ENCODE measurements at places on chromosomes 3 and 15.

- DNase-seq = no peak
Observed at GRCh38 chr3:14143271-14144225, 18.7 kb downstream of the TMEM43 start.

DNA sequence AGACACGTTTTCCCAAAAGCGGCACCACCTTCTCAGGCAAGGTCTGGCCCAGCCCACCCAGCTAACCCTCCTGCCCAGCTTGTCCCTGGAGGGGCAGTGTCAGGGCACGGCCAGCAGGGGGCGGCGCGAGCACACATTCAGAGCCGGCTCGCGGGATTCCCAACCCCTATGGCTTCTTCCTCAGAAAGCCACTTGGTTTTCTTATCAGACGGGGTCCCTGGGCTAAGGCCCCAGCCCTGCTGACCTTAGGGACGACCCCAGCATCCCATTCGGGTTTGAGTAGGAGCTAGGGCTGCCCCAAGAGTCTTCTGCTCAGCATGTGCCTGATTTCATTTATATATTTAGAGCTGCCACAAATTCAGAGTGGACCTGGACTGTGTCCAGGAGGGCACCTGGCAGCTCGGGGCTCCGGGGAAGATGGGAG is 14.5 kb downstream of the RLBP1 start:
- DNase-seq = peak; percentile 79

DNA sequence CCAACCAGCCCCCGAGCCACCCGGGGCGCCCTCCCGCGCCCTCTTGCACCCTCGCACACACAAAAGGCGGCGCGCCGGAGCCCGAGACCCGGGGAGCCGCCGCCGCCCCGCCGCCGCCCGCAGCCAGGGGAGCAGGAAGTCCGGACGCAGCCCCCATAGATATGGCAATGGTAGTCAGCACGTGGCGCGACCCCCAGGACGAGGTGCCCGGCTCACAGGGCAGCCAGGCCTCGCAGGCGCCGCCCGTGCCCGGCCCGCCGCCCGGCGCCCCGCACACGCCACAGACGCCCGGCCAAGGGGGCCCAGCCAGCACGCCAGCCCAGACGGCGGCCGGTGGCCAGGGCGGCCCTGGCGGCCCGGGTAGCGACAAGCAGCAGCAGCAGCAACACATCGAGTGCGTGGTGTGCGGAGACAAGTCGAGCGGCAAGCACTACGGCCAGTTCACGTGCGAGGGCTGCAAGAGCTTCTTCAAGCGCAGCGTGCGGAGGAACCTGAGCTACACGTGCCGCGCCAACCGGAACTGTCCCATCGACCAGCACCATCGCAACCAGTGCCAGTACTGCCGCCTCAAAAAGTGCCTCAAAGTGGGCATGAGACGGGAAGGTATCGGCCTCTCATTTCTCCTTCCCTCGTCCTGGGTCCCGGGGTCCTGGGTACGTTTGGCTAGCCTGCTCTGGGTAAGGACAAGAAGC is 1.6 kb downstream of the NR2F2 start:
- no peak for DNase-seq

- DNase-seq = no peak
Observed at GRCh38 chr3:101495552-101495951, 17.5 kb downstream of the SENP7 start.

- no peak for DNase-seq
Observed at GRCh38 chr3:110697961-110698360, 373.7 kb upstream of the NECTIN3 start.

DNA sequence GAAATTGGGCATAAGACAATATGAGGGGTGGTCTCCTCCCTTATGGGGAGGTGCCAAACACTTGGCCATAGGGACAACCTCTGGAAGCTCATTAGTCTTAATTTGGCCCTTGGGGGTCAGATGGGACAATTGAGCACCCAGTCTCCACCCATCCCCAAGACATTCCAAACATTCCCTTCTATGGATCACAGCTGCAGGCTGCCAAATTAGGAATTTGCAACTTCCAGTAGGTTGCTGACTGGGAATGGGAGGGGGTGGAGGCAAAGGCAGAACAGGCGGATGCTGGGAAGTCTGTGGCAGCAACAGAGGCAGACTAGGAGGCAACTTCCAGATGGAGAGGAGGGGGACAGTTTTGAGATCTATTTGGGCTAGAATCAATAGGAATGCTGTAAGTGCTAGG is 1.4 kb upstream of the PDHB start:
- no peak for DNase-seq

- no peak for DNase-seq
Observed at GRCh38 chr15:50365971-50366370, 11.0 kb upstream of the GABPB1 start.

- DNase-seq = no peak
Observed at GRCh38 chr3:160661660-160662059, 15.3 kb upstream of the ARL14 start.

GRCh38 chr3:184461219-184461618 is 81.4 kb downstream of the CHRD start:
- DNase-seq = no peak

GRCh38 chr15:64134345-64134829 is 17.1 kb upstream of the SNX22 start:
- DNase-seq = no peak

DNA sequence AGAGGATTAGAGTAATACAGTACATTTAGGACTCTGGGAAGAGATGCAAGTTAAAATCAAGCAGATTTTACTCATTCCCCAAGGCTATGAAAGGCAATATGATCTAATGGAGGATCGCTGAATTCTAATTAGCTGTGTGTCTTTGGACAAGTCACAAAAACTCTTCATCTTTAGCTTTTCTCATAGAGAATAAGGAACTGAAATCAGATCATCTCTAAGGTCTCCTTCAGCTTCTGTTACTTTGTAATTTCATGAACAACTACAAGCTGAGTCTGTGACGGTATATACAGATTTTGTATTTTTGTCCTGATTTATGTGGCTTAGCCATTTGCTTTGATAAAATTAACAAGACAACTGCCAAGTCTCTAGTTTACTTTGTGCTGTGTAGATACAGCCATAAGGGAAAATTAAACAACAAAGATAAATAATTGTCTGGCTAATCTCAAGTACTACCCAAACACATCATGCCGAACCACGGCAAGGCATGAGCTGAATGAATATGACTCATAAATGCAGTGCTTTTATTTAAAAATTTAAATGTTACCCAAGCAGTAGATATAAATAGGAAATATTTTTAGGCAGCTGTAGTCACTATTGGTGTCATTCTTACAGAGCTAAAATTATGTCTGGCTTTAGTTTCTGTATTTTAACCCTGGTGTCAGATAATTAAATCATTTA is 81.5 kb downstream of the GAP43 start:
- DNase-seq = no peak

- DNase-seq = no peak
Observed at GRCh38 chr3:100087198-100087597, 27.1 kb downstream of the FILIP1L start.

- no peak for DNase-seq
Observed at GRCh38 chr3:179398574-179399231, 51.2 kb downstream of the MFN1 start.

- DNase-seq = no peak
Observed at GRCh38 chr3:29649815-29650547, 369.1 kb downstream of the RBMS3 start.

DNA sequence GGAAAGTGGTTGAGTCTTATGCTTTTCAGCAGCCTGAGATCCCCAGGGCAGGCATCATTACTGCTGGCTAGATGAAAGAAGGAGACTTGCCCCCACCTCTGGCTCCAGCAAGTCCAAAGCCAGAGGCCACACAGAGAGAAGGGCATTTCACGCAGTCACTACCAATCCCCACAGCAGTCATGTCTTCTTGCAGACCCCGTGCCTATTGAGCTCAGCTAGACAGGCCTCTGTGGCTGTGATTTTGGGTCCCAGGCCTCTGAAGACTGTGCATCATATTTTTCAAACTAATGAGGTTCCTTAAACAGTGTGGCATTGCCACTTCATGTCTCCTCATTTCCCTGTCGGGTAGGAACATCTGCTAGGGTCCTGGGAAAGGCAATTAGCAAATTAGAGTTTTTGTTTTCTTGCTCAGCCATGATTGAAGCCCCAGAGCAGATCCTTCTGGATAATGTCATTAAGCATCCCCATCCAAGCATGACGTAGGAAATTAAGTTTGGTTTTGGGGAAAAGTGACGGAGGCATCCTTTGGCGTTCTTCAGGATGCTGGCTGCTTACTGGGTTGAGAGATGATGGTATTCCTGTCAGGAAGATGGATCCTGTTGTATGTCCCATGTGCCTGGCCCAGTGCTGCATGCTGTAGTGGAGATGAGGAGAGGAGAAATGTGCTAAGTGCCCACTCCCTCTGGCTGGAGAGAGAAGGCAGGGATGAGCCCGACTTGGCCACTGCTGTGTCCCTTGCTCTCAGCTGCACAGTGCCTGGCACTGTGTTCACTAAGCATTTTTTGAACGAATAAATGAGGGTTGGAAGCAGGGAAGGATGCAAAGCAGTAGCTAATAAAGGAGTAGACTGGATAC is 7.0 kb downstream of the SPSB4 start:
- no peak for DNase-seq

GRCh38 chr3:116512281-116512680 is 67.0 kb upstream of the LSAMP start:
- DNase-seq = no peak

- DNase-seq = no peak
Observed at GRCh38 chr3:127081001-127081720, 98.2 kb downstream of the PLXNA1 start.

DNA sequence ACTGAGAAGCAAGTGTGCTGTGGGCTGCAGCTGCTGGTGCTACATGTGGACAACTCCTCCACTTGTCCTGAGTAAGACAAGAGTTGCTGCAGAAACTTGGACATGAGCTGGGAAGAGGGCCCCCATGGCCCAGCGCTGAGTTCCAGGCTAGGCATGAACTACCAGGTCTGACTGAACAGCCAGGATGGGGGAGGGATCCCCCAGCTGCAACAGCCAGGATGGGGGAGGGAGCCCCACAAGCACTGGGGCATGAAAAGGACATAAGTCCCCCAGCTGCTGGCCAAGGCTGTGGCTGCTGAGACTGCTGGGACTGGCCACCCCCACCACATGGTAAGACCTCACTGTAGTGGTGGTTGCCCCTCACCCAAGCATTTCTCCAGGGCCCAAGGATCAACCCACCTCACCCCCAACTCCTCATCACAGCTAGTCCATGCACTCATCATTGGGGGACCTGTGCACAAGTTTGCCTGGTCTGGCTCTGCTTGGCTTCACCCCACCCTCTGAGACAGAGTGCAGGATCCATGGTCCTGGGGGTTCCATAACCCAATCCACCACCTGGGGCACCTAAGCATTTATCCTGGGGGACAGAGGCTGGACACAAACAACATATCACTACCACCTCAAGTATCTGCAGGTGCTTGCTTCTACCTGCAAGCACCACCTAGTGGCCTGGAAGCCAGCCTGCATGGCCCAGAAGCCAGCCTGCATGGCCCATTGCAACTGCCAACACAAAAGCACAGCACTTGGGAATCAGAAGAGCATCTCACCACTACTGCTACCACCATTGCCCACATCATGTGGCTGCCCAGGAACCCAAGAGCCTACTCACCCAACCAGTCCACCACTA is 84.5 kb upstream of the STT3B start:
- peak; percentile 22 for DNase-seq

- DNase-seq = no peak
Observed at GRCh38 chr15:56052395-56053045, 59.1 kb upstream of the NEDD4 start.

- no peak for DNase-seq
Observed at GRCh38 chr15:81926981-81927380, 118.8 kb downstream of the MEX3B start.

- DNase-seq = no peak
Observed at GRCh38 chr3:13276438-13277195, 143.5 kb downstream of the NUP210 start.

DNA sequence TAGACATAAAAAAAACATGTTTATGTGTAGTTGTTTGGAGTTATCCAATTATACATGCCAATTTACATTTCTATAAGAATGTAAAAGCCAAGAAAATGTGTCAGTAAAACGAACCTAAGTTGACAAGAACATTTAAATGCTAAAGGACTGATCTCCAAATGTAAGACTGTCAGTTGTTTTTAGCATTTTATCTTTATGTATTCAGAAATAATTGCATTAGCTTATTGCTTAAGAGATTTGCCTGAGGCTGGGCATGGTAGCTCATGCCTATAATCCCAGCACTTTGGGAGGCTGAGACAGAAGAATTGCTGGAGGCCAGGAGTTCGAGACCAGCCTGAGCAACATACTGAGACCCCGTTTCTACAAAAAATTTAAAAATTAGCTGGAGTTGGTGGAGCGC is 26.9 kb downstream of the PXK start:
- no peak for DNase-seq

GRCh38 chr15:66692808-66693596 is 9.0 kb upstream of the SMAD6 start:
- no peak for DNase-seq

GRCh38 chr15:91689377-91689776 is 164.1 kb upstream of the SLCO3A1 start:
- no peak for DNase-seq

GRCh38 chr3:84727616-84728015 is 231.2 kb upstream of the CADM2 start:
- DNase-seq = no peak

DNA sequence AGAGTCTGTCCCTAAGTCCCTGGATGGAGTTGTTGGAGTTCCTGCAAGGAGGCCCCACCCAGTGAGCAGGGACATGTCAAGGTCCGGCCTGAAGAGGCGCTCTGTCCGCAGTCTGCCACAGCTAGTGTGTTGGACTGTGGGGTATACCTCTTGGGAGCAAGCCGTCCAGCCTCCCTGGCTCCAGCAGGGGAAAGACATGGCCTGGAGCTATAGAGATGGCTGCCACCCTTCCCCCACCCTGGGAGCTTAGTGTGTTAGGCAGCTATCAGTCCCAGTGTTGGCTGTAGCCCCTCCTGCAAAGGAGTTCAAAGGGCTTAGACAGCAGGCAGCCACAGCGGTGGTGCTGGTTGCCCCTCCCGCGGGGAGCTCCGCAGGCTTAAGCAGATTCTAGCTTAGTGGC is 20.3 kb downstream of the IMPG2 start:
- DNase-seq = no peak

GRCh38 chr15:53530761-53531160 is 228.7 kb downstream of the WDR72 start:
- DNase-seq = no peak

GRCh38 chr3:102348904-102349303 is 85.9 kb upstream of the ZPLD1 start:
- no peak for DNase-seq

GRCh38 chr3:65408531-65409175 is 630.1 kb downstream of the MAGI1 start:
- DNase-seq = no peak

- DNase-seq = no peak
Observed at GRCh38 chr3:82386647-82387046, 625.2 kb upstream of the GBE1 start.

GRCh38 chr15:52171386-52171785 is 19.8 kb downstream of the GNB5 start:
- DNase-seq = no peak
